RWPE2 (cell line): ENCODE measurements at places on chromosomes 2 and 18.

DNA sequence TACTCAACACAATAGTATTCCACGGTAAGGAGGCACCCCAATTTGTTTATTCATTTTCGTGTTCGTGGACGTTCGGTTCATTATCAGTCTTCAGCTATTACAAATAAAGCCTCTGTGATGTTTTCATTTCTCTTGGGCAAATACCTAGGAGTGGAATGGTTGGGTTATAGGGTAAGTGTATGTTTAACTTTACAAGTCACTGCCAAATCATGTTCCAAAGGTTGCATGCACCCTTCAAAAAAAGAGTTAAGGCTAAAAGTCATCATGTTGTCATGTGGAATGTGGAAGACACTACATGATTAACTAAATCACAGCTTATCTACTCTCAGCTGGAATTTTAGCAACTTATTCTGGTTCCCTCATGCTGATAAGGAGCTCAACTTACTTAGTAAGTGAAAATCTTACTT is 15.8 kb downstream of the INO80C start:
- H3K27ac ChIP-seq: no peak overlapping the region
- H3K27me3 ChIP-seq: no peaks in the 10 kb centered on the region
- no peak for DNase-seq
- H3K4me3 ChIP-seq: no peak overlapping the region
- peaks cover 8% of the 10 kb centered on the region for H3K36me3 ChIP-seq

DNA sequence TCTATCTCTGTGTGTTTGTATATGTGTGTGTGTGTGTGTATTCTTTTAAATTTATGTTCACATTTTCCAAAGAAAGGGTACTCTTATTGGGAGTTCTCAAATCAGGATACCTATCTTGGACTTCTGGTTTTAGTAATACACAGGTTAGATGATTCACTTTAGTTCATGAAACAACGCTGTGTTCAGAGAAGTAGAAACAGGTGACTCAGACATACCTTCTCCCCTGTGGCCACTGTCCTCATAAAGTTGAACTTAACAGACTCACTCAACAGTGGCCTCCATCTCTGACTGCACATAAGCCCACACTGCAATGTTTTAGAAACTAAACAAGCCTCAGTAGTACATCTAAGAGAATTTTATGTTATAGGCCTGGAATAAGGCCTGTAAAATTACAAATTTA is 566.6 kb upstream of the VRK2 start:
- H3K27ac ChIP-seq: no peak overlapping the region
- H3K4me3 ChIP-seq: no peak overlapping the region
- no peaks in the 10 kb centered on the region for H3K27me3 ChIP-seq
- no peaks in the 10 kb centered on the region for H3K4me1 ChIP-seq
- no peak for DNase-seq

- H3K27ac ChIP-seq: no peak overlapping the region
- no peak for DNase-seq
- no peaks in the 10 kb centered on the region for H3K4me1 ChIP-seq
- H3K4me3 ChIP-seq: no peak overlapping the region
Measured at GRCh38 chr18:39424261-39424660, 1858.7 kb upstream of the CELF4 start.

DNA sequence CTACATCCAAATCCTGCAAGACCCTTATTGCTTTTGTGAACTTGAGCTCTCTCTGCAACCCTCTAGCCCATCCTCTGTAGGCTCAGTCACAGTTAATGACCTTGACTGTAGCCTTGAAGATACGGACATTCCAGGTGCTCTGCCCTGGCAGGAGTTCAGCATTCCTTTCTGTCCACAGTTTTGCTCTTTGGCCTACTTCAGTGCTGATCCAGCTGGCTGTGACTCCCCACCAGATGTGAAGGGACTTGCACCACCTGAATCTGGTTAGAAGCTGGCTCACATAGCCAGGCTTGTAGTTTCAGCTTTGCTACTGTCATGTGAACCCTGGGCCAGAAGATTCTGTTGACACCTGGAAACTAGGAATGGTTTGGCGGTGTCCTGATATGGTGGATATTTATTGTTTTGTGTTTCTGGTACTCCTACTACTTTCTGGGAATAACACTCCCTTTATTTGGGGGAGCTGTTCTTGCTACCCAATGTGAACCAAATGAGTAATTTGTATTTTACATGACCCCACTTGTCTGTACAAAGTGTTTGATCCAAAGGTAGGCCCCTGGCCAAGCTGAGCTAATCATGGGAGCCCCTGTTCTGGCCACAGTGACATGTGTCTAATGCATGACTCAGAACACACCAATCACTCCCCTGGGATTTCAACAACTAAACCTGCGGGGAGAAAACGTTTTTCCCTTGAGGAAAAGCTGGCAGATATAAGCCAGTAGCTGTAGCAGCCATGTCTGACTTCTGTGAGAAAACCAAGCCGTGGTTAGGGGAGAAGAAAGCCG is 73.4 kb downstream of the CDCA7 start:
- H3K27me3 ChIP-seq: no peaks in the 10 kb centered on the region

GRCh38 chr18:42157420-42157819 is 202.4 kb downstream of the PIK3C3 start:
- no peak overlapping the region for H3K27ac ChIP-seq
- H3K36me3 ChIP-seq: no peaks in the 10 kb centered on the region
- H3K27me3 ChIP-seq: no peaks in the 10 kb centered on the region
- H3K4me1 ChIP-seq: no peaks in the 10 kb centered on the region
- H3K4me3 ChIP-seq: no peak overlapping the region

DNA sequence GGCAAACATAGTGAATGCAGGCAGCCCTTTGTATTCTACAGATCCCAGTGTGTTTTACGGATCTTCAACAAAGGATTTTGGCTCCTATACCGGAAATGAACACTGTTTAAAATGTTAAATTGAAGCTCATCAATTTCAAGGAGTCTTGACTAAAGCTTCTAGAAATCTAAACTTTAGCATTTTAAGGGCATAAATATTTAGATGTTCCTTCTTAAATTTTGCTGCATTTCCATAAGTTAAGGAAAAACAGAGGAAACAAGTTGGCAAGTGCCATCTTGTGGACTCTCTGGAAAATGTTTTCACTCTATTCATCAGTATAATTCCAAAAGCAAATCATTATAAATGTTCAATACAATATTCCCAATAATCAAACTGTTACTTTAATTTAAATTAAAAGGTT is 19.6 kb downstream of the CHN1 start:
- H3K36me3 ChIP-seq: no peaks in the 10 kb centered on the region
- no peaks in the 10 kb centered on the region for H3K27me3 ChIP-seq
- H3K4me3 ChIP-seq: no peak overlapping the region

- no peaks in the 10 kb centered on the region for H3K27me3 ChIP-seq
- H3K27ac ChIP-seq: no peak overlapping the region
- H3K4me1 ChIP-seq: no peaks in the 10 kb centered on the region
- no peak overlapping the region for H3K4me3 ChIP-seq
- no peaks in the 10 kb centered on the region for H3K36me3 ChIP-seq
Measured at GRCh38 chr2:35548171-35548570, 807.4 kb upstream of the CRIM1 start.

GRCh38 chr2:85744741-85745601 is 8.8 kb upstream of the ATOH8 start:
- H3K36me3 ChIP-seq: no peaks in the 10 kb centered on the region
- no peak for DNase-seq
- H3K4me3 ChIP-seq: no peak overlapping the region
- no peaks in the 10 kb centered on the region for H3K27me3 ChIP-seq
- peaks cover 19% of the 10 kb centered on the region for H3K4me1 ChIP-seq

DNA sequence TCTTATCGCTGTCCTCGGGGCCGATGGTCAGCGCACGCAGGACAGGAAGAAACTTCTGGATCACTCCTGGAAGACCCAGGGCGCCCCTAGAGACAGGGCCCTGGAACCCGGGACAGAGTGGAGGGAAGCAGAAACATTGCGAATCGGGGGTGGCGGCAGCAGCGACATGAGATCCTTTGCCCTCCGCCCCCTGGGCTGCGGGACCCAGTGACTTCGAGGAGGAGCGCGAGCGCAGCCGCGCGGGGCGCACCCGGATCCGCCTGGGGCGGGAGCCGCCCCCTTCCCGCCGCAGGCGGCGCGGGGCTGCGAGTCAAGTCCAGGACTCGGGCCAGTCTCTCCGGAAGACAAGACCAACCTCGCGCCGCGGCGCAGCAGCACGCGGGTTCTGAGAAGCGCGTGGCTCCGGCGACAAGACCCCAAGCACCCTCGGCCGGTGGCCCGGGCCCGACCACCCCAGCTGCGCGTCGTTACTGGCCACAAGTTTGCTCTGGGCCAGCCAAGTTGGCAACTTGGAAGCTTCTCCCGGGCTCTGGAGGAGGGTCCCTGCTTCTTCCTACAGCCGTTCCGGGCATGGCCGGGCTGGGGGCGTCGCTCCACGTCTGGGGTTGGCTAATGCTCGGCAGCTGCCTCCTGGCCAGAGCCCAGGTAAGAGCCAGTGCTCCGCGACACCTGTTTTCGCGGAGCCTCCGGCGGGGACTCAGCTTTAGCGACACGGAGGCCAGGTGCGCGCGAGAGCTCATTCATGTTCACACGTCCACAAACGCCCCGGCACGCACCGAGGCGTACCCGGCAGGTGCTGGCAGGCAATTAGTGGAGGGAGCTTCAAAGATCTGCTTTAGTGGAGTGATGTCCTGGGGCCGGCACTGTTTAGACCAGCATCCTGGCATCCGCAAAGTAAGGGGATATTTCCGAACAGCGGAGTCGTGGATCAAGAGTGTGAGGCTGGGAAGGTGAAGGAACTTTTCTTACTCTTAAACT is at the start of gene PTH2R:
Gene PTH2R (plus strand): TSS at position 319 of the 978 bp plus-strand sequence. CDS start 252 bp downstream, at position 571.
- DNase-seq: no peak
- no peak within 1 kb of the TSS for H3K4me3 ChIP-seq
- H3K27me3 ChIP-seq: peaks cover 55% of the 10 kb centered on the region
- H3K4me1 ChIP-seq: no peaks in the 10 kb centered on the region
- H3K27ac ChIP-seq: no peak within 1 kb of the TSS
- H3K36me3 ChIP-seq: no peaks in the 10 kb centered on the region

- peak overlapping the region; percentile 1 for H3K4me3 ChIP-seq
- H3K27ac ChIP-seq: peak overlapping the region; percentile 100
- H3K27me3 ChIP-seq: no peaks in the 10 kb centered on the region
Measured at GRCh38 chr2:207334624-207335371, 169.1 kb upstream of the KLF7 start.

DNA sequence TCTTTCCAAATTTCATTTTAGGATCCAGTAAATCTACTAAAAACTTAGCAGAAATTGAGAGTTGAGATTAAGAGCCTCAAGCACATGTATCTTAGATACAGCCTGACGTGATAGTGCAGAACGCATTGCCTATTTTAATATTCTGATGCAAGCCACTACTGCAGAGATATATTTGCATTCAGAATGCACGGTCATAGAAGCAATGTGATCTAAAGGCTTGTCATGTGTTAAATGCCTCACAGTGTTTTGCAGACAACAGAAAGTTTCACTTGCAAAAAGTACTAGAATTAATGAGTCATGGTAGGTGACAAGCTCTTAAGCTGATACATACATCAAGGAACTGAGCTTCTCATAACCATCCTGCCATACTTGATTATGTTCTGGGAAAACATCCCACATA is 886.7 kb upstream of the CHAC2 start:
- H3K27ac ChIP-seq: no peak overlapping the region
- no peaks in the 10 kb centered on the region for H3K36me3 ChIP-seq
- H3K27me3 ChIP-seq: no peaks in the 10 kb centered on the region
- H3K4me3 ChIP-seq: no peak overlapping the region
- DNase-seq: no peak

DNA sequence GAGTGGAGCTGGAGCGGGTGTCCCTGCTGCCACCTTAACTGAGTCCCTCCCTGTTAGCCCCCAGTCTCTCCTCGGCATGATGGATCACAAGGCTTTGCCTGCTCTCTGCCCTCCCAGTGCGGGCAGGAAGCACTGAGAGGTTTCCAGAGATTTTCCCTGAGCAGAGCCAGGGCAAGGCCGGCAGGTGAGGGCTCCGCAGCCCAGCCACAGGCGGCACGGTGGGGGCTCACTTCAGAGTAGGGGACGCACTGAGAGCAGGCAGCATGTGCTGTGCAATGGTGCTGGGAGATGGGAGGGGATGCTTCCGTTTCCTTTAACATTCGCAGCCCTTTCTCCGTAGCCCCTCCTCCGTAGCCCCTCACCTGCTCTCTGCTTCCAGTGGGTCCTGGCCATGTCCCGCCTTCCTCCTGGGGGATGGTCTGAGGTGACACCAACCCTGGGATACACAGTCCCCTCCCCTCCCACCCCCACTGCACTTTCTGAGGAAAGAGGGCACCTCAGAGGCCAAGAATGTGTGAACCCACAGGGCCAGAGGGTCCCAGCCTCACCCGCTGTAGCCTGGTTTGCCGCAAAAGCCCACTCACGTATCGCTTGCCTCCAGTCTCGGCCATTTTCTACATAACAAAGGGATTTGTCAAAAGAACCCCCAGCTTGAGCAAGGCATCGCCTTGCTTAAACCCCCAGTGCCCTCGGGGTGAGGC is 10.7 kb downstream of the KCNF1 start:
- no peak for DNase-seq
- H3K27ac ChIP-seq: no peak overlapping the region
- no peaks in the 10 kb centered on the region for H3K36me3 ChIP-seq
- no peak overlapping the region for H3K4me3 ChIP-seq

GRCh38 chr2:132909427-132909826 is 239.4 kb upstream of the LYPD1 start:
- H3K4me3 ChIP-seq: no peak overlapping the region
- H3K36me3 ChIP-seq: no peaks in the 10 kb centered on the region
- H3K4me1 ChIP-seq: no peaks in the 10 kb centered on the region

DNA sequence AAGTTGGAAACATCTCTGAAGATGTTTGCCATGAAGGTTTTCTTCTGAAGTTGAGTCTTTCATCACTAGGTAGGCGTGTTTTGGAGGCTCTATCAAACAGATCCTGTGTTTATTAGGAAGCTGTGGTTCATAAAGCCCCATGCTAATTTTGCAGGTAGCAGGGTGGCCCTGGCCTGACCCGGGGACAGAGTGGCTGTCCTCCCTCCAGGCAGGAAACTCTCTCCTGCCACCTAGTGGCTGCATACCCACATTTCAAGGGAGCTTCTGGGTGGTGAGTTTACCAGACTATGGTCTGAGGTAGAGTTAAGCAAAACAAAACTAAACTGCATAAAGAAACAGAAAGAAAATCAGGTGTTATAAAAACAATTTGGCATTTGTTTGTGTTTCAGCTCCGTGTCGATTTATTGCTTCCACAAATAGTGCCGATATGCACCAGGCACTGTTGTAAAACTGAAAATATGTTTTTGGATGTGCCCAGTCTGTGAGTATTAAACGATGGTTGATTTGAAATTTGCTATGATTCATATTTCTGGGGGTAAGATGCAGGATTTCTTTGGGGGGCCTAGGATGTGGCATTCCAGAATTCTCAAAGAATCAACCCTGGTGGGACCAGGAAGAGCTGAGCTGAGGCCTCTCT is 26.0 kb upstream of the IL37 start:
- no peak for DNase-seq
- H3K36me3 ChIP-seq: no peaks in the 10 kb centered on the region
- H3K4me1 ChIP-seq: peaks cover 27% of the 10 kb centered on the region
- H3K27me3 ChIP-seq: no peaks in the 10 kb centered on the region

GRCh38 chr2:223513771-223514455 is 88.2 kb downstream of the SCG2 start:
- no peak overlapping the region for H3K27ac ChIP-seq
- DNase-seq: no peak
- no peak overlapping the region for H3K4me3 ChIP-seq
- peaks cover 3% of the 10 kb centered on the region for H3K4me1 ChIP-seq

- H3K36me3 ChIP-seq: no peaks in the 10 kb centered on the region
- H3K4me3 ChIP-seq: no peak overlapping the region
- no peak overlapping the region for H3K27ac ChIP-seq
- H3K27me3 ChIP-seq: no peaks in the 10 kb centered on the region
Measured at GRCh38 chr2:239326831-239327535, 73.8 kb downstream of the HDAC4 start.
